ENCODE measurements at places on chromosomes 11 and 22.

DNA sequence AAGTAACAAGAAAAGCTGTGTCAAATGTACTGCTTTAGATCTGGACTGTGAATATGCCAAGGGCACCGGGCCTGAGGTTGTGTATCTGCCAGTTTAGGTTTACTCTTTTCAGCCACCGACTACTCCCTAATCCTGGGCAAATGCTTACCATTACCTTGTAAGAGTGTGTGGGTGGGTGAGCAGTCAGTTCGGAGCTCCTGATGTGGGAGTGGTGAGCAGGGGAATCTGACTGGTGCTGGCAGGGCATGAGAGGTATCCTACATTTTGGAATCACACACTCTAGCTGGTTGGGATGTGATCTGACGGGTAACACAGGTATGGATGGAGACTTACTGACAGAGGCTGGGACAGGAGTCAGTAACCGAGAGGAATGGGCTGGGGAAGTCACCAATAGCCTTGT is 2.6 kb upstream of the FAM180B start:
- DNase-seq: no peak

DNA sequence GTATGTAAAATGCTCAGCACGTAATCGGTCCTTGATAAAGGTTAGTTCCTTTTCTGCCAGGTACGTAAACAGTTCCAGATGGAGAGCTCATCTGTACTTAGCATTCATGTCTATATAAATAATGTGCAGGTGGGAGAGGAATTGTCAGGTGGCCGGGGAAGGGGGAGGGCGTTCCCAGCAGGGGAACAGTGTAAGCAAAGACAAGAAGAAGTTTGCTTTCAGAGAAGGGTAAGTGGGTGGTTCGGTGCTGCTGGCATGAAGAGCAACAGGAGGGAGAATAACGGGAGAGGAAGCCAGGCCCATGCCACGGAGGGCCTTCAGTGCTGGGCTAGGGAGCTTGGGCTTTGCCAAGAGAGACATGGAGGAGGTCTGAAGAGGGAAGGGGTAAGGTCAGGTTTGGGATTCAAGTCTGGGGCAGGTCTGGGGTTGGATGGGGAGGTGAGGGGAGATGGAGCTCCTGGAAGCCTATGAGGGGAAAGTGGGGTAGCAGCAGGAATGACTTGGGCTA is 11.4 kb upstream of the WNT11 start:
- no peak for DNase-seq

- DNase-seq: no peak
These were observed 198.4 kb downstream of the ADAMTS15 start for GRCh38 chr11:130646881-130647280.

DNA sequence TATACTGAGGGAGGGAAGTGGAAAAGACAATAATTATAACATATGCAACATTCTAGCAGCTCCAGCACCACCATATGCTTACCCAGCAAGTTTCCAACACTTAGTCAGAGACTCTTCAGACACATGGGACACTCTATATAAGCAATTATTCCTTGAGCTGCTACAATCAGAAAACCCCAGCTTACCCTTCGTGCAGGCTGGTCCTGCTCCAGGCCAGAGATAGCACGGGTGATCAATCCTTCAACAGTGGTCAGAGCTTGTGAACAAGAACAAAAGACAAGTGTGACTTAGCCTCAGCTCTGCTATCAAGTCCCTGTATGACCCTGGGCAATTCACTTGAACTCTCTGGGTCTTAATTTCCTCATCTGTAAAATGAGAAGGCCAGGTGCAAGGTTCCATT is 1.5 kb downstream of the ZPR1 start:
- DNase-seq: no peak

DNA sequence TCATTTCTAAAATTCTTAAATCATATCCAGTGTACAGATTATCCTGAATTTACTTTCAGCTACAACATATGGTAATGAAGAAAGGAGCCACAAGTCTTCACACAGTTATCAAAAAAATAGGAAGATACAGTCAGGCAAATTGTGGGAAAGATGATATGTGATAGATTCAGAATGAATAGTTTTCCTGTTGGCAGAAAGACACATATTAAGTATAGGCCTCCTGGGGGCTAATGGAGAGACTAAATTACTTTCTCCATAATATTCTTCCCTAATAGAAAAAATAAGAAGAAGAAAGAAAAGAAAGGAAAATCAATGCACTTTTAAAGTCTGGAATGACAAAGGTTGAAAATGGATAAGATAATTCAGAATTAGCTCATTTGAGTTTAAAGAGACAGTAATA is 2073.5 kb downstream of the LRRC4C start:
- DNase-seq: no peak

- no peak for DNase-seq
These were observed 19.9 kb upstream of the GRAMD4 start for GRCh38 chr22:46600273-46600796.

- DNase-seq: no peak
These were observed 60.1 kb upstream of the PHF21B start for GRCh38 chr22:45069925-45070324.

GRCh38 chr22:32661296-32661695 is 140.2 kb upstream of the TIMP3 start:
- DNase-seq: peak; percentile 24

DNA sequence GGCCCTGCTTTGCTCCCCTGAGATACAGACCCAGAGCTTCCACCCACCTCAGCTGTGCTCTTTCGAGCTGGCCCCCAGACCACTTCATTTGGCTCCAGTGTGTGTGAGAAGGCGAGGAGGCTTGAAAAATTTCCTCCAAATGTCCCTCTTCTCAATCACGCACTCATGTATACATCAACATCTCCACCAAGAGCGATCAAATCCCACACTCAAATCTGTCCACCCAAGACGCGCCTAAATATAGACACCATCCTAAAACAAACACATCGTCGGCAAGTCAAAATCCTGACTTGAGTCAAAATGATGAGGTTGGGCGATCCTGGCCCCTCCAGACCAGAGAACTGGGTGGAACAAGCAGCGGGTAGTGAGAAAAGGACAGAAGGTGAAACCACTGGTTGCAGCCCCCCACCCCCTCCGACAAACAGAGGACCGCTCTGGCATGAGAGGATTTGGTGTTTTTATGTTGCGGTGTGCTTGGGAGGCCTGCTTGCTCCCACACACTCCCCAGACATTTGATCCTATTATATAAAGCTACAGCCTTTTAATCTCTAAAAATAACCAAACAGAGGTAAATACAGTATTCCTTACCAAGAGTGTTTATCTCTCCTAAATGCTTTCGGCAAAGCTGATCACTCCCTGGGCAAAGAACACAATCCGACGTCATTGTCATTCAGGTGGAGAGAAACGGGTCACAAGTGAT is 10.2 kb downstream of the MN1 start:
- DNase-seq: no peak

DNA sequence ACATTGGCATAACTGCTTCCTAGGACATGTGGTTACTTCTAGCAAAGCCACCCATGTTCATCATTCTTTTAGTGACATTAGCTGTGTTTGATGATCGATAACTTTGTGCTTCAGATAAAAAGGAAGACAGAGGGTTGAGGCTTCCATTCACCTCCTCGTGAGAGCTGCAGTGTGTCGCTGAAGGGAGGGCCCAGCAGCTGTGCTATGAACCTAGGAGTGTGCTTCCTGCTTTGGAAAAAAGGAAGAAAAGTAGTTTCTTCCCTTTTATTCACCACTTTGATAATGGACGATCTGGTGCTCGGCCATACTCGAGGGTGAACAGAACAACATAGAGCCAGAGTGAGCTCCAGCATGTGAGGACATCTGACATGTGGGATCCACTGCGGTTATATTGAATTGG is 6.1 kb upstream of the RFPL2 start:
- DNase-seq: no peak

GRCh38 chr11:1504581-1505290 is 18.2 kb upstream of the MOB2 start:
- no peak for DNase-seq

DNA sequence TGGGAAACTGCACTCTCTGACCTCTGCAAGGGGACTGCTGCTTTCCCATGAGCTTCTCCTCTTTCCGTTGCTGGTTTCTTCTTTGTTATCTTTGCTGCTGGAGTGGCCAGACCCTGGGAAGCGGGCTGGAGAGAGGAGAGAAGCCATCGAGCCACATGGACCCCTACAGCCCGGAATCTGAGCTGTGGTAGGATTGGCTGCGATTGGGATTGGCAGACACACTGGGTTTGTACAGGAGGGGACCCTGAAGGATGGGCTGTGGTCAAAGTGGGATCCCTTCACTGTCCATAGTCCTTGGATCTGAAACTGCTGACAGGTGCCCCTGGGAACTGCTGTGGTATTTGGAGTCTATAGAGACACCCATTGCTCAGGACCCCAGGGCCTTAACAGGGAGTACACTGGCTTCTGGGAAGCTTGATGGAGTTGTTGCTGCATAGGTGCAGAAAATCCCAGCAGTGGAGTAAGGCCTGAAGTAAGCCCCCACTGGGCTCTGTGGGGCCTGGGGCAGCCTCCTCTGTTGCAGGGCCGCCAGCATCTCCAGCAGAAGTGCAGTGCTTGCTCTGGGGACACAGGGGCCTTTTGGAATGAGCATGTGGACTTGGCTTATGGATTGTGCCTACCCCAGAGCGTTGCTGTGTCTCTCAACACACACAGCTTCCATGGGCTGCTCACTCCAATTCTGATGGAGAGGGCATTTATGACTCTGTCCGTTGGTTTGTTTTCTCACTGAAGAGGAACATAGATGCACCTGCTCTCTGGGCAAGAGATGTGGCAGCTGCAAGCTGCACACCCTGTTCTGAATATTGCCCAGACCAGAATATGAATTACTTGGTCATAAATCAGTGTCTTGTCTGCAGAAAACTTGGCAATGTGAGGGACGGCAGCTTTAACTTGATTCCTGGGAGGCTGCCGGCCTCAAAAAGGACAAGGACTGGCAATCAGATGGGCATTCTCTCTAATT is 32.0 kb downstream of the BCR start:
- no peak for DNase-seq

DNA sequence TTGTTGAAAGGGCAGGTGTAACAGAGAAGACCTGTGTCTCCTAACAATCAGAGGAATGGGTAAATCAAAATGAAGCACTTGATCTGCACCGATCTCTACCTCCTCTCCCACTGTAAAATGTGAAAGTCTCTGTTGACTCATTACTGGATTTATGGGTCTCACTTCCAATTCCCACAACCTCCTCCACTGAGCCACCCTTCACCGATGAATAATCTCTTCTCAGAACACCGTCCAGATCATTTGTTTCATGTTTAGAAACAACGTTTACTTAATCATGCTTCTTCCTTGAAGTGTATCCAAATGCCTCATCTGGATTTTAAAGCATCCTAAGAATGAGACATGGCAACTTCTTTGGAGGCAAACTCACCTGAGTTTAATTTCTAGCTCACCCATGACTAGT is 643.6 kb downstream of the ETS1 start:
- DNase-seq: no peak

DNA sequence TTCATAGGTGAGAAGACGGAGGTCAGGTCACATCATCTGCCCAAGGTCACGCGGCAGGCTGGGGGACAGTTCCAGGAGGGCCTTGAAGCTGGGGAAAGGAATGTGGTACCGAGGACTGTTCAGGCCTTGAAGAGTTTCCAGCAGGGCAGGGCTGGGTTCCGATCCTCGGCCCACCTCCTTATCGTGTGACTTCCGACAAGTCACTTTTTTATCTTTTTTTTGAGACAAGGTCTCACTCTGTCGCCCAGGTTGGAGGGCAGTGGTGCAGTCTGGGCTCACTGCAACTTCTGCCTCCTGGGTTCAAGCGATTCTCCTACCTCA is 623 bp downstream of the NDUFS8 start:
- DNase-seq: no peak

DNA sequence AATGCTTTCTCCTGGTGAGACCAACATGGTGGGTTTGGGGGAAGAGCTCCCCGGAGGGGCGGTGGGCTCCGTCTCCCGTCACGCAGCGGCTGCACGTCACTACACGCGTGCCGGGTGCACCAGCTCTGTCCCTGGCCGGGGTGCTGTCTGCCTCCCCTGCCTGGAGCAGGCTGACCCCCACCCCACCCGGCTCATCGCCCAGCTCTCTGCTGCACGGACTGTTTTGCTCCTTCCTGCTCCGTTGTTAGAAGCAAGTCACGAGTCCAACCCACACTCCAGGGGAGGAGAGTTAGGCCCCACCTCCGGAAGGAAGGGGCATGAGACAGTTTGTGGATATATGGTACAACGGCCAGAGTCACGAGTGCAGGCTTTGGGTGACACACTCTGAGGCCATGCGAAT is 364.9 kb downstream of the BRD1 start:
- no peak for DNase-seq

GRCh38 chr11:9849389-9849788 is 185.5 kb downstream of the SWAP70 start:
- DNase-seq: no peak

GRCh38 chr11:79481795-79482194 is 41.0 kb upstream of the TENM4 start:
- no peak for DNase-seq

- DNase-seq: no peak
These were observed 116.8 kb downstream of the TRIM44 start for GRCh38 chr11:35779409-35779808.

- DNase-seq: no peak
These were observed 150.9 kb upstream of the THY1 start for GRCh38 chr11:119573858-119574257.

- DNase-seq: no peak
These were observed 5.2 kb downstream of the SELENOO start for GRCh38 chr22:50205781-50206569.

DNA sequence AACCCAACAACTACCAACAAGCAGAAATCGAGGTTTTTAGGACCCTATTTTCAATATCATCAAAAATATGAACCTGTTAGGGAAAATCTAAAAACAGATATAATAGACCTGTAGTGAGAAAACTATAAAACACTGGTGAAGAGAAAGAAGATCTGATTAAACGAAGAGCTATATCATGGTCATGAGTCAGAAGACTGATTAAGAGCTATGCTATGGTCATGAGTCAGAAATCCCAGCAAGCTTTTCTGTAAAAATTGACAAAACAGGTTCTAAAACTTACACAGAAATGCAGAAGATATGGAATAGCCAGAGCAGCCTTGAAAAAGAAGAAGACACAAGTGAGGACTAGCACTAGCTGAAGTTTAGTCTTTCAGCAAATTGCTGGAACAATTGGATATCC is 345.0 kb downstream of the TBC1D22A start:
- no peak for DNase-seq

DNA sequence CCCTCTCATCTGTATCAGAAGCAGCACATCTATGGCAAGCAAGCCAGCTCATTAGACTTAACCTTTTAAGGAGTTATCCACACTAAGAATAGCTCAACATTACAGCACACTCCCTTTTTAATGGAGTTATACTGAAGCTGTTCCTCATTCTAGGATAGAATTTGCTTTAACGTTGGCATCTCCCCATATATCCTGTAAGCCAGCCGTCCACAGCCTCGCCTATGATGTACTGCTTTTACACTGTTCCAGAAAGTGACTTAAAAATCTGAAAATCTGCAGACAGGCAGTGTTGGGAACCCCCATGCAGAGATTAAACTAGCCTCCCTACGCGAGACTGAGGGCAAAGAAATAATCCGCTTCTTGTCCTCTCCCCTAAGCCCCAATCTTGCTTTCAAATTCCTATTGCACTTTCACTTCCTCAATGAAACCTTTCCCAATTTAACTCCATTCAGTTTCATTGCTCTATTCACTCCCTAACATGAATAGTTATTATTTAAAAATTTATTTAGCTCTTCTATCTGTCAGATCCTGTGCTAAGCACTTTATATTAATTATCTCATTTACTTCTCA is 225.0 kb downstream of the BLID start:
- no peak for DNase-seq

- peak; percentile 74 for DNase-seq
These were observed 10.4 kb upstream of the MALAT1 start for GRCh38 chr11:65488273-65489034.
